ENCODE measurements at places on chromosomes 5 and 9.

- no peak for DNase-seq
Observed at GRCh38 chr9:24090566-24090965, 264.5 kb upstream of the ELAVL2 start.

DNA sequence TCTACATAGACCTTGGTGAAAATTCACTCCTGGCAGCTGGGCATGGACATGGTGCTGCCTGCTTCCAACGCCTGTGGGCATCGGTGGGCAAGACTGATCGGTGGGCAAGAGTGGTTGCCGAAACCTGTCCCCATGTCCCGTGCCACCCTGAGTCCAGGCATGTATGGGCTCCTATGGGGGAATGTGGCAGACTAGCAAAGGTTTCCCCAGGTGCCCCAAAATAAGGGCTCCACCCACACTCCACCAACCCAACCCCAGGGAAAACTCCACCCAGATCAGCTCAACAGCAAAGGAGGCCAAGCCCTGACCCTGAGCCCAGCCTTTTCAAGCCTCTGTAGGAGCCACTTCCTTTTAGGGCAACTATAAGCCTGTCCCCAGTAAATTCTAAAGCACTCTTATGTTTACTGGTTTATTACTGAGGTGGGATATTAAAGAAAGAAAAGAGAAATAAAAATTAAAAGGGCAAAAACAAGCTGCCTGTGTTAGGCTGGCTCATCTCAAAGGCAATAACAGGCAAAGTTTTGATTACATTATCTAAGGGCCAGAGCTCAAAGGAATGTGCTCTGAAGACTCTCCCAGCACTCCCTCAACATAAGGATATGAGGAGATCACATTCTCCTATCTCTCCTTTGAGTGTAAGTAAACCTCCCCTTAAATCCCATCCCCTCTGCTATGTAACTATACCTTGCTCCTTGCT lies 8.9 kb upstream of the SPATA31E1 start:
- DNase-seq = no peak

DNA sequence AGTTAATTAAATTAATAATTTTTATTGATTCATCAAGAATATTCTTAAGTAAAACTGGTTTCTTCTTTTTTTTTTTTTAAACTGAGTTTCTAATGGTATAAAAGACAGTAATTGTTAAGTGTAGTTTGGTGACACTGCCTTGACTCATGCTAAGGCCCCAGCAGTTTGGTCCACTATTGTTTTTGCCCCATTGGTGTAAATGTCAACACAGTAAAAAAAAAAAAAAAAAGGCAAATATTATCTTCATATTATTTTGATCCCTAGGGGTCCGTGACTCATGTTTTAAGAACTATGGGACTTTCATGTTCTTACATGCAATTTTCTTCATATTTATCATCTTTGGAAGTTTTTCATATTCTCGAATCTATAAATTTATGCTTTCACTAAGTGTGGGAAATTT lies 29.2 kb upstream of the JAK2 start:
- DNase-seq = no peak

DNA sequence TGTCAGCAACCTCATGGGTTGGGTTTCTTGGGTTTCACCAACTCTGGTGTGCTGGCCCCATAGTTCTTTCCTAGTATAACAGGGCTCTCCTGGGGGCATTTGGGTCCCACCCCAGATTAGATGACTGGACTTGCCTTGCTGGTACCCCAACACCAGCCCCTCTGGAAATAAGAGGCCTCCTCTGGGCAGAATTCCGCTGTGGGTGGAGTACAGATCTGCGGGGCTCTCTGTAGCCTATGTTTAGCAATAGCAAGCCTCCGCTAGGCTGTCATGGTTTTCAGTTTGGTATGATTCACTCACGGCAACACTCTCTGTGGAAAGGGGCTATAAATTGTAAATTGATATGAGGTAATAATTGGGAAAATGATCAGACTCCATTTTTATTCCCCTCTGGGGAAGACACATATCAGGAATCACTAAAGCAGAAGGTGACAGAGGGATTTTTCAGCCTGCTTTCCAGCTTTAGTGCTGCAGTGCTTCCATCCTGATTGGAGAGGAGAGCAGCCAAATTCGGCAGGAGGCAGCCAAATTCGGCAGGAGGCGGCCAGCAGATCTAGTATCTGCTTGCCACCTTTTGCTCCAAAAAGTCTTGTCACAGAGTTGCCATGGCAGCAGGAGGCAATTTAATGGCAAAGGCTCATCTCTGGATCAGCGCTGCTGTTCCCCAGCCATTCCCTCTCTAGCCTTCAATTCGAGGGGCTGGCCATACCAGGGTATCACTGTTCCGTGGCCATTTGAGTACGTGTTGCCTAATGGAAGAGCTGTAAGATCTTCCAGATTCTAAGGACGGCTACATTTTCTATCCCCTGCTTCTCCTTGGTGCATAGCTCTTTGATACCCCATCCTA lies 84.6 kb downstream of the SLC44A1 start:
- no peak for DNase-seq

DNA sequence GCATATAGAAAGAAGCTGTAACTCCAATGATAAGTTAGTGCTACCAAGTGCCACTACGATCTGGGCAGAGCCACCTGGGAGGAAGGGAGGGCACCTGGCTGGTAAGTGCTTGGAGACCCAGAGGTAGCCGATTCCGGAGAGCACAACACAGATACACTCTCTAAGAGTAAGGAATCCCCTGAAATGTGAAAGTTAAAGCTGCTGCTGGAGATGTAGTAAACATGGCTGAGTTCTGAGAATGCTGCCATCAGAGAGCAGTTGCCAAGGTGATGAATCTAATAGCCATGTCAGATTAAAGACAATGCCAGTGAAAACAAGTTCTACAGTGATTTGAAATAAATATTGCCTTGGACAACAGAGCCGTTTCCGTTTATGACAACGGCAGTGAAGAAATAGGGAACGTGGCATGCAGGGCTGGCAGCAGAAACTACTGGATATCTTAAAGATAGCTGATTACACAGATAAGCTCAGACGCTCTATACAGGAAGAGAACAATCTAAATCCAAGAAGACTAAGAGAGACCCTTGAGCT lies 561.2 kb upstream of the C9orf72 start:
- DNase-seq = no peak

GRCh38 chr9:71797266-71797665 lies 29.0 kb upstream of the CEMIP2 start:
- DNase-seq = no peak

DNA sequence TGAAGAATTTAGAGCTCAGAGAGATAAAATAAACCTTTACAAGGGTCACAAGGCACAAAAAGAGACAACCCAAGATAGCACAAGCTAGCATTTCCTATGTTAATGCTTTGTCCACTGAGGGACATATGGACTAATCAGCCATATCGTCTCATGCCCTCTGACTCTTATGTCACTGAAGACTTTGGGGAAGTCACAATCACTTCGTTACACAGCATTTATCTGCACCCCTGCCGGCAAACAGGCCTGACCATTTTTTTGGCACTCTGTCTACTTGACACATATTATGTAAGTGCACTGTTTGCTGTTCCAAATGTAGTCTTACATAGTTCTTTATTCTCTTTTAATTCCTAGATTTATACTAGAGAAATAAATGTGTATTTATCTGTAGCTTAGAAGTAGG lies 13.9 kb upstream of the BNC2 start:
- no peak for DNase-seq

DNA sequence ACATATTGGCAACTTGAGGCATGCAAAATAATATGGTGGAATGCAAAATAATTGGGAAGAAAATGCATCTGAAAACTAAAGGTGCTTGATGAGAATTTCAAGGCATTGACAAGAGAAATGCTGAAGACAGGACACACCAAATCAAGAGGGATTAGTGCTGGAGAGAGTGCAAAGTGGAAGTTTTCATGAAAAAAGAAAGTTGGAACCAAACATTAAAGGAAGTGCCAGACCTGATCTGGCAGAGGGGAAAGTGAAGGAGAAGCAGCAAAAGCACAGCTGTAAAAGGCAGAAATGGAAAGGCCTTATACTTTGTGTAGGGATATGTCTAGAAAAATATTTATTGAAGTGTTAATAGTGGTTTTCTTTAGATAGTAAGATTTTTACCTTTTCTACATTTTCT lies 35.3 kb upstream of the FYB1 start:
- DNase-seq = no peak

GRCh38 chr5:140108093-140109017 lies 5.6 kb upstream of the PURA start:
- DNase-seq = no peak

- no peak for DNase-seq
Observed at GRCh38 chr5:40914835-40915234, 5.5 kb downstream of the C7 start.

GRCh38 chr5:110086658-110087388 lies 397.1 kb downstream of the MAN2A1 start:
- no peak for DNase-seq

- DNase-seq = no peak
Observed at GRCh38 chr9:130936285-130937117, 2.5 kb downstream of the FIBCD1 start.

DNA sequence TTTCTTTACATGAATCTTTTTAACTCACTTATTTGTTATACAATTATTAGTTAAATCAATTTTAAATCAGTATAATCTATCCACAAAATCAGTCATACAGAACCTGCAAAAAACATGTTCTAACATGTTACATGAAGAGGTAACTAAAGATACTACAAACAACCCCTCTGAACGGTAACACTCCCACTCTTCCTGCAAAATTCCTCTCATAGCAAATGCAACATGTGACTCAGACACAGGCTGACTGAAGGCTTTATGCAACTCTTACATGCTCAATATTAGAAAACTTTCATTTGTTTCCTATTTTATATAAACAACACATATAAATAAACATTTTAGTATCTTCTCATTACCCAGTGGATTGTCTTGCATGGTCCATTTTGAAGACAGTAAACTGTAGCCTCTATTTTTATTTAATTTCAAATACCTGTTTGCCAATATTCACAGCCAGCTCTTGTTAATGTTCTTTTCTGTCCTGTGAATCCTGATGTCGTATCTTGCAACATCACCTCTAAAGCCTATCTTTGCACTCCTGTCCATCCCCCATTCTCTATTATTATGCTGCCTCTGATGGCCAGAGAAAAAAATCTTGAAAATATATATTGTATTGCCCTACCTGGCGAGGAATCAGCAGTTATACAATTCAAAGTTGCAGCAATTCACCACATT lies 100.5 kb upstream of the CCDC152 start:
- no peak for DNase-seq

DNA sequence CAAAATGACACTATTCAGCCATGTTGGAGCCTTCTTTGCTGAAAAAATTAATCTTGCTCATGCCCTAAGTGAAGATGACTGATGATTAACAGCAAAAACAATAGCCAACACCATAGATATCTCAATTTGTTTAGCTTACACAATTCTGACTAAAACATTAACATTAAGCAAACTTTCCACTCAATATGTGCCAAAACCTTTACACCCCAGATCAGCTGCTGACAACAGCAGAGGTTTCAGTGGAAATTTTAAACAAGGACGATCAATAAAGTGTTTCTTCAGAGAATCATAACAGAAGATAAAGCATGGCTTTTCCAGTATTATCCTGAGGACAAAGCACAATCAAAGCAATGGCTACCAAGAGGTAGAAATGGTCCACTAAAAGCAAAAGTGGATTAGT lies 254.4 kb upstream of the GRAMD2B start:
- no peak for DNase-seq

GRCh38 chr5:126656401-126657007 lies 55.8 kb downstream of the PHAX start:
- no peak for DNase-seq
